NCI-H1417 (cell line): ENCODE measurements at places on chromosomes 6 and 20.
A peak's percentile ranks its signal among the peaks of the same experiment; 100 is the strongest.

- DNase-seq = no peak
Measured at GRCh38 chr6:164337024-164337924, 922.8 kb downstream of the QKI start.

GRCh38 chr6:127383988-127384387 lies 40.6 kb upstream of the ECHDC1 start:
- no peak for DNase-seq

DNA sequence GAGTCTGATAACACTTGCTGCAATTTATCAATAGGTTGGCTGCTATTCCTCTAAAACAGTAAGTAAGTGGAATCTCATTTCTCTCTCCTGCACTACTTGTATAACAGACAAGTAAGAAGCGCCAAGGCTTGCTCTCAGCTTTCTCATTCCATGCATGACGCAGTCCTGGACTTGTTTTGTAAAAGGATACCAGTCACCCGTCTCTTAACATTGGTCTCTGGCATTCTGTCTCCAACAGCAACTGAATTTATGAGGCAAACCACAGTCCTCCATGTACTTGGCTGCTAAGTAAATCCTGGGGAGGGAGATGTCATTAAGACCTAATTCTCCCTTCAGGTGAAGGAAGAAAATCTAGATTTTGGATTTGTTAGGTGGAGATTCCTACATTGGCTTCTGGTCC lies 115.4 kb downstream of the OPN5 start:
- no peak for DNase-seq

DNA sequence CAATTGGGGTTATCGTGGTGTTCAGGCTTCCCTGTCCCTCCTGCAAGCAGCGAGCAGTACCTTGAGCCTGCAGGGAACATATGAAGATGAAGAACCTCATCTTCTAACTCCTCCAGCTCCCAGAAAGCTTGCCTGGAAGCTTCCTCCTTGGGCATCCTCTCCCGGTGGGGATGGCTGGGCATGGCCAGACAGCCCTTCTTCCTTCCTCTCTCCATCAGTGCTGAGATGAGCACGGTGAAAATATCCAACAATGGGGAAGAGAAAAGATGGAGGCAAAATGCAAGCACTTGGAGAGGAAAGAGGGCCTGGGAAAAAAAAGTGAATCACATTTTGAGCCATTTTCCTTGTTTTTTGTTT lies 107.7 kb upstream of the FOXA2 start:
- no peak for DNase-seq

DNA sequence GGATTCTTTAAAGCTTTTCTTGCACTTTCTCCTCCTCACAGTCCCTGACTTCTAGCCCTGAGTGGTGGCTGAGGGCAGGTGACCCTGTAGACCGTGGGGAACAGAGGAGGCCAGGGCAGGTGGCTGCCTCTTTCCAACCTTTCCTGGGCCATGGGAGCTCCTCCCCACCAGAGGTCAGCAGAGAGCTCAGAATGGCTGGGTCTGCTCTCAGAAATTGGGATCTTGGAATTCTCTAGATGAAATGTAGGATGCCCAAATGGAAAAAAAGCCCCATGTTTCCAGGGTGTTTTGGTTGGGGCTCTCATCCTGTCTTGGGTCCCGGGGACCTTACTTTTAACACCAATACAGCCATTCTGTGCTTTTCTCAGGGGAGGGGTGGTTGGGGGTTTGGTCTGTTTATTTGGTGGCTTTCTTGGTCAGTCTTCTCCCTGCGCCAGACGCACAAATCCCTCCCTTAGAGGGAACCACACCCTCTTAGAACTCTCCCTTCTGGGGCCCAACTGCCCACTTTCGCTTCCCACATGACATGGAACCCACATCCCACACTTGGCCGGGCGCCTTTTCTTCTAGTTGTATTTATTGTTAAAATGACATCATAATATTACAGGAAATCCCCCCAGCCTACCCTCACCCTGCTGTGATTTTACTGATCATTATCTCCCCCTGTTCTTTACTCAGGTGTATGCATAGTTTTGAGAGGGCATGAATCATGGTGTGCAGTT lies 17.9 kb downstream of the GNAS start:
- peak; percentile 67 for DNase-seq

GRCh38 chr20:43187476-43188233 lies 2.1 kb downstream of the PTPRT start:
- DNase-seq = peak; percentile 68

DNA sequence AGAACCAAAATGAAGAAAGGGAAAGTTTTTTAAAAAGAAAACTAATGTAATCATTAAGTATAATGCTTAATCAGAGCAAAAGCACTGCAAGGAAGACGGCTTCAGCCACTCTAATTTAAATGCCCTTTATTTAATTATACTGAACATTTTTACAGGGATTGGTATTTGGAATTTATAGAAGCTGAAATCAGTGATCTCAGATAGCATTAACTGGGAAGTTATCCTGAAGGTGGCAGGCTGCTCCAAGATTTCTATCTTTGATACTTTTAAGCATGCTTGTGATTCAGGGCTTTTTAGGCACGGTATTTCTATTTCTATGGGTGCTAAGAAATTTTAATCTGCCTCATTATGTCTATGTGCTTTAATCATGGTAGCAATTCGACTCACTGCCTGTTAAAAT lies 1.3 kb upstream of the NDUFAF4 start:
- DNase-seq = peak; percentile 13
